ENCODE measurements at places on chromosomes 6 and 20.
A peak's percentile ranks its signal among the peaks of the same experiment; 100 is the strongest.

DNA sequence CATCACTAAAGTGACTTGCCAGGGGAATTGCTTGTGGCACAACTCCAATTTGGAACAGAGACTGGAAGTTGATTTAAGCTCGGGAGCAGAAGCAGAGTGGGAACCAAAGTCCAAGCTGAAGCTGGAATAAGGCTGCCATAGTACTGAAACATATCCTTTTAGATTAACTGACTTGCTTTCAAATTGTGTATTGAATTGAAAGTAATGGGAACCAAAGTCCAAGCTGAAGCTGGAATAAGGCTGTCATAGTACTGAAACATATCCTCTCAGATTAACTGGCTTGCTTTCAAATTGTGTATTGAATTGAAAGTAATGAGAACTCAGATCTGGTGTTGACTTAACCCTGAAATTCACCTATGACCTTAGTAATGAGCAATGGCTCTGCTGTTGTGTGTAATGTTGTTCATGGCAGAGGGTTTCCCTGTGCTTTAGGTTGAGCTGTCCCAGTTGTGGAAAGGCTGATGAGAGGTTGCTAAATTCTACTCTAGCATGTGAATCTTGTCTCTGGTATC is 40.2 kb downstream of the CENPW start:
- DNase-seq, result no peak

DNA sequence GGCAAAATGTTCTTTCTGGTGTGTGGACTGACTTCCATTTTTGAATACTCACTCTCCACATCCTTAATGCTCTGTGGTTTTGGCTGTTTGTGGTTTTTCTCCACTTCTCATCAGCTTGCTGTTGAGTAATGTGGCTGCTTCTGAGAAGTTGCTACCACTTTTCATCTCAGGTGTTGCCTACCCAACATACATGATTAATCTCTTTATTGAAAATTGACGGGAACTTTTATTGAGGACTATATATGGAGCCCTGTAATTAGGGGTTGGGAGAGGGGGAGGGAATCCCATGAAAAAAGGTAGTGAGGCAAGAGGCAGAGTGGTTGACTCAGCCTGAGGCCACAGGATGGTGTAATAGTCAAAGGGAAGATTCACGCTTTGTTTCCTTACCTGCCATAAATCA is 17.6 kb downstream of the IL22RA2 start:
- no peak for DNase-seq

GRCh38 chr6:32252331-32253009 is 28.6 kb upstream of the NOTCH4 start:
- no peak for DNase-seq

DNA sequence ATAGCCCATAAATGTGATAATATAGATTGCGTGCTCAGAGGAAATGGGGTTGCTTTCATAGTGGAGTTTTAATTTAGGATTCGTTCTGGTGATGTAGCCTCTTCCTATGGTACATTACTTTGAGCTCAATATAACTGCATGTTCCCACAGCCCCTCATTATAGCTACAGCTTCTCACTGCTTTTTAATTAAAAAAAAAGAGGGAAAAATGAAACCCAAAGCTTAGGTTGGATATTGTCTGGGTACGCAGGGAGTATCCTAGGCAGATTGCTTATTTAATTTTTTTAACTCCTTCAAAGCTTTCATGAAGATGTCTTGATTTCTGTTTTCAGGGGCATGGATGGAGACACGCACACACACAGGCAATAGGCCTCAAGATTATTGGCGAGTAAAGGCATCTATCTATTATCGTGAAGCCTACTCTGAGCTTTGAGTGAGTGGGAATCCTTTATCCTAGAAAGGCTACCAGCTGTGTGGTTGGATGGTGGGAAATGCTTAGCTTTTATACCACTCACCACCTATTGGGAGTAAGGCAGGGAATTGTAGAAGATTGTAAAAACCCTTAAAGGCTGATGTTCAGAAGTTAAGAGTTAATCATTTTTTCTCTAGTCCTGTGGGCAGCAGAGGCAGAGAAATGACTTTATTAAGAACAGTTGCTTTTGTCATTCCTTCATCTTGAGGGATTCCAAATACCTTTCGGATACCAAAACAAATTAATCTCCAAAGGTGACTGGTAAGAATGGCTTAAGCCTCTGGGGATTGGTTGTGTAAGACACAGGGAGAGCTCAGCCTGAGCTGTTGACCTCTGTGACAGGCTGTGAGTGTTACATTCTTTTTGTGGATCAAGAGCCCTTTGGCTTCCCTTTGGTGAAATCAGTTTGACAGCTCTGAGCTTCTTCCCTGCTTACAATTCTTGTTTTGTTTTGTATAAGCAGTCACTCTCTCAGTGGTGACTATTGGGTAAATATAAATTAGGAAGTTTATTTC is 33.4 kb downstream of the CTNNBL1 start:
- no peak for DNase-seq

GRCh38 chr6:151502499-151502898 is 8.7 kb downstream of the CCDC170 start:
- no peak for DNase-seq

- DNase-seq, result peak; percentile 38
These were observed 599 bp downstream of the EPM2A start for GRCh38 chr6:145734486-145735355.

- no peak for DNase-seq
These were observed 217.0 kb upstream of the MYLIP start for GRCh38 chr6:15911753-15912504.

- DNase-seq, result no peak
These were observed 206.3 kb downstream of the PREX1 start for GRCh38 chr20:48621376-48622078.

GRCh38 chr6:26021001-26021349 is 58.4 kb downstream of the TRIM38 start:
- no peak for DNase-seq

DNA sequence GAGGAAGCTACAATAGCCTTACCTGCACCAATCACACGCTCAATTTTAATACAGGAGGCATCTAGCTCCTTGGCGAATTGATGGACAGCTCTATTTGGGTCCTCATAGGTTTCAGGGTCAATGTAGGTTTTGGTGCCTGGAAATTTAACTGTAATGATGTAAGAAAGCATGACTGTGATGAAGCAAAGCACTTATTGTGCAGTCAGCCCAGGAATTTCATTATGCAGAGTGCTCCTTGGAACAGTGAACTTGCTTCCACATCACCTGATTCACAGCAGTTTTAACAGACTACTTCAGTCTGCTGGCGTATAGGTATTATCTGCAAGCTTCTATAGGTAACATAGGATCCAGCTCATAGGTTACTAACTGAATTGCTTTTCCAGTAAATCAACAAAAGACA is 160.0 kb downstream of the EPHA7 start:
- no peak for DNase-seq

DNA sequence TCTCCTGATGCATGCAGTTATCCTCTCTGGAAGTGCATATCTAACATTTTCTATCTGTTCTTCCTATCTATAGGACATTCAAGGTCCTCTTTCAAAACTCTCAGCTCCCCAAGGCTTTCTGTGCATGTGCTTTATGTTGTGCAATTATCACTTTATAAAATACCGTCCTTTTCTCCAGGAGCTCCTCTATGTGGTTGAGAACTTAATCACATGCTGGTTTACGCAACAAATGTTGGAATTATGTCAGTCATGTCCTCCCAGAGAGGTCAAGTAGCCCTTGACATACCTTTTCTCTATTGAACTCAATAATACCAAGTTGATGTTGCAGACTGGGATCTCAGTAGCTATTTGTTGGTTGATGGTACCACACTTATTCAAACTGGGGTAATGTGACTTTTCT is 388.4 kb downstream of the BTBD3 start:
- no peak for DNase-seq

DNA sequence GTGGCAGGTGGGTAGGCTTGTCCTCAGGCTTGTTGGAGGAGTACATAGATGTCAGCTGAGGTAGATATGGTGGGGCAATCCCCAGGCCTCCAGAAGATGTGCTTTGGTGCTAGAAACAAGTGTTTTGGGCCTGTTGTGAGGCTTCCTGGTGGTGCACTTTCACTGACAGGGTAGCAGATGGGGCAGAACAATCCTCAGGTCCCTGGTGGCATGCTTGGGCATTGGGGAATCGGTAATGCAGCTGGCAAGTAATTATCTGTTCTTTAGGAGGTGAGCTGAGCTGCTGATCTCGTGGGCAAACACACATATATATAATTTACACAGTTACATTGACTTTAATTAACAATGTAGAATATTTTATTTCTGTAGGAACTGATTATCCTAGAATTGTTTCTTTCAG is 458.7 kb downstream of the BMP2 start:
- DNase-seq, result no peak

- DNase-seq, result no peak
These were observed 270.8 kb downstream of the BMP7 start for GRCh38 chr20:56995635-56996075.

GRCh38 chr6:70838907-70839285 is 118.0 kb downstream of the B3GAT2 start:
- no peak for DNase-seq

DNA sequence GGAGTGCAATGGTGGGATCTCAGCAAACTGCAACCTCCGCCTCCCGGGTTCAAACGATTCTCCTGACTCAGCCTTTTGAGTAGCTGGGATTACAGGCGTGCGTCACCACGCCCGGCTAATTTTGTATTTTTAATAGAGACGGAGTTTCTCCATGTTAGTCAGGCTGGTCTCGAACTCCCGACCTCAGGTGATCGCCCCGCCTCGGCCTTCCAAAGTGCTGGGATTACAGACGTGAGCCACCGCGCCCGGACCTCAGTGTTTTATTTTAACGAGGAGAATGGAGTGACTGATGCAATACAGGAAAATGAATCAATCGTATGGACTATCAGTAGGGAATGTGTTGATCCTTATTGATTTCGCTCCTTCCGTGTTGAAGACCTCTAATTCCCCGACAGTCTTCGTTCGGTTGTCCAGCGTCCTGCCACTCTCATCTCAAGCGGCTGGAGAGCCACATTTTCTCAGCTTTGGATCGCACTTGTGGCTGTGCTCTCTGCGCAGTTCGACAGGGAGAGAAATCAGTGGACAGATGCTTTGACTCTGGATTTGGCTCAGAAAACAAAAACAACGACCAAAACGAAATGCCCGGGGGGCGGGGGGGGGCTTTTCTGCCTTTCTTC is 166.2 kb downstream of the TRIM27 start:
- no peak for DNase-seq

DNA sequence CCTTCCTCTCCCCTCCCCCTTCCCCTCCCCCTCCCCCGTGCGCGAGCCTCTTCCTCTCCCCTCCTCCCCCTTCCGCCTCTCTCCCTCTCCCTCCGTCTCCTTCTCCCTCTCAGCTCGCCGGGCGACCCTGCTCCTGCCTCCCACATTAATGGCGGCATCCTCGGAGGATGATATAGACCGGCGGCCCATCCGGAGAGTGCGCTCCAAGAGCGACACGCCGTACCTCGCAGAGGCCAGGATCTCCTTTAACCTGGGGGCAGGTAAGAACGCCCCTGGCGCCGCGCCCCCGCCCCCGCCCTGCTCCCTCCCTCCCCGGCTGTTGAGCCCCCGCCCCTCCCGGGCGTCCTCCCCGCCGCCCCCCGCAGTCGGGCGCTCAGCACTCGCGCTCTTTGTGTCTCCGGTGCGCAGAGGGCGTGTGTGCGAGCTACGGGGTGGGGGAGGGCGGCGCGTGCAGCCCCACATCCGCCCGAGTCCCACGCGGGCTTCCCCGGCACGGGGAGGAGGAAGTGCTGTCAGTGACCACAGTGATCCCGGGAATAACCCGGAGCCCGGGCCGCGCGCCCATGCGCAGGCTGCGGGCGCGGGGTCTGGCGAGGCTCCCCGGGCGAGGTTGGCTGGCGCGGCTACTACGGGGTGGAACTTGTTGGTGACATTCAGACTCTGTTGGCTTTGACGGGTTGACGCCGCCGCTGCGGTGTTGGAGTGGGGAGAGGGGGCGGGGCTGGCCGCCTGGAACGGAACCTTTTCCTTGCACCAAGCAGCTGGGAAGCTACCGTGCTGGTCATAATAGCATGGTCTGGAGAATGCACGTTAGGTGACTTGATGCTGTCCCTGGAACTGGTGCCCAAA is 33.2 kb downstream of the PHACTR1 start:
- DNase-seq, result no peak

- DNase-seq, result no peak
These were observed 12.1 kb upstream of the WTAP start for GRCh38 chr6:159715166-159715565.

DNA sequence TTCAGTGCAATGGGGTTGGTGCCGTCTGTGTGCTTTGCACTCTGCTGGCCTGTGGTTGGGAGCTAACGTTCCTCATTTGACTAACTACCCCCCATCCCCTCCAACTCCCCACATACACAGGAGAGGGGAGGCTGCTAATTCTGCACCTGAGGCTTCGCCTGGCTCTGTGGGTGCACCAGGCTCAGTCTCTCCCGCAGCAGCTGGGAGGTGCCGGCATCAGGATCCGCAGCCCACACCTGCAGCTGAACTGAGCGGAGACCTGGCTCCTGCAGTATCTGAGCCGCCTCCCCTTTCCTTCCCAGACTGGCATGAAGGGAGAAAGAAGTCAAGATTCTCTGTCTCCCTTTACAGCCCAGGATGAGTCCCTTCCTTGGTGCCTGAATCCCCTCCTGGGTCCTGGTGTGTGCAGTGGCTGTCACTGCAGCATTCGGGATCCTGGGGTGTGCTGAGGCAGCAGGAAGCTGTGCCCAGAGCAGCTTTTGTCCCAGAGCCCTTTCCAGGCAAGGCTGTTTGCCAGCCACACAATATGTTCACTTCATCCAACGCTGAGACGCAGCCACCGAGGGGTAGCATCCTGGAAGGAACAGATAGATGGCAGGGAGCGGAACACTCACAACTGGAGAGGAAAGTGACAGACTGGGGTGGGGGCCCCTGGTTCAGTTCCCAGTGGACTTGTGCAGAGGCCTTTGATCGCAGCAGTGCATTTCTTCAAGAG is 70.2 kb downstream of the CDH4 start:
- no peak for DNase-seq

GRCh38 chr6:53302678-53303360 is 45.9 kb downstream of the ELOVL5 start:
- no peak for DNase-seq

DNA sequence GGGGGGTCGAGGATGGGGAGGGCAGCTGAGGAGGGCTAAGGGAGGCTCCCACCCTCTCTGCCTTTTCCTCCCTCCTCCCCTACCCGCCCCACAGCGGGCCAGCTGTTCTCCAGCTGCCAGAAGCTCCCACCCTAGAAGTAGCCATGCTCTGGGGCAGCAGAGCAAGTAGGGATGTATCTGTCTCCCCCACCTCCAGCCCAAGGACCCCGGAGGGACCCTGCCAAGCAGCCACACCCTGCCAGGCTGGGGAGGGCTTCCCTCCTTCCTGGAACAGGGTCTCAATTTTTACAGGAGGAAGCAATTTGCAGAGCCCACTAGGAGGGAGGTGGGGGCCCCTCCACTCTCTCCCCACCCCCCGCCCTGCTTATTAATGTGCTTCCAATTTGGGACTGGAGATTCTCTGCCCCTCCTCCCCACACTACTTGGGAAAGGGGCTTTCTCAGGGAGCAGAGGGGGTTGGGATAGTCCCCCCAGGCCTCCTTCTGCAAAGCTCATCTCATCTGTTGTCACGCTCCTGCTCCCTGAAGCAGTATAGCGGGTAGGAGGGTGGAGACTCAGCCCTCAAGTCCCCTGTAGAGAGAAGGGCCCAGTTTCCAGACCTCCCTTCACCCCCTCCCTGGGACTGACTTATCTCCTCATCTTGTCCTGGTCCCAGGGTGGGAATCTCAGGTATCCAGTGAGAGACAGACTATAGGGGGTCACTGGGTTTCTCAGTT is 4.5 kb downstream of the TEAD3 start:
- DNase-seq, result no peak
